ENCODE measurements at places on chromosomes 3 and 15.

GRCh38 chr3:172751175-172751704, 714 bp downstream of the ECT2 start:
- DNase-seq = peak; percentile 12

- no peak for DNase-seq
Measured at GRCh38 chr15:74420193-74420905, 13.4 kb downstream of the SEMA7A start.

DNA sequence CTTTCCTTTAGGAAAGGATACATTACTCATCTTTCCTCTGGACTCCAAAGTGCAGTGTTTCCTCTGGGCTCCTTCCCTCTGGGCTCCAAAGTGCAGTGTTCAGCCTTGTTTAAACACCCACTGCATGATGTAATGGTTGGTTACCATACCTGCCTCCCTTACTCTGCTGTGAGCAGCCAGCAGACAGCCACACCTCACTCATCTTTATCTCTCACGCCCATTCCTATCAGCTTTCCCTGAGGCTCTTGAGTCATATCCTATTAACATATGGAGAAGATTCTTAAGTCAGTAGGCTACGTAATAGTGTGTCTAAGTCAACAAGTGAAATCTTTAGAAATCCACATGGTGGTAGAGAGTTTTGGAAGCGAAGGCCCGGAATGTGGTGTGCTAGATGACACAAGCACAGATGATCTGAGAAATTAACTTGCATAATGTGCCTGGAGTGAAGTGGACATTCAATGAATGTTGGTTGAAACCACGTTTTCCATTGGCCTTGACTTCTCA, 97.2 kb upstream of the CTNNB1 start:
- no peak for DNase-seq

DNA sequence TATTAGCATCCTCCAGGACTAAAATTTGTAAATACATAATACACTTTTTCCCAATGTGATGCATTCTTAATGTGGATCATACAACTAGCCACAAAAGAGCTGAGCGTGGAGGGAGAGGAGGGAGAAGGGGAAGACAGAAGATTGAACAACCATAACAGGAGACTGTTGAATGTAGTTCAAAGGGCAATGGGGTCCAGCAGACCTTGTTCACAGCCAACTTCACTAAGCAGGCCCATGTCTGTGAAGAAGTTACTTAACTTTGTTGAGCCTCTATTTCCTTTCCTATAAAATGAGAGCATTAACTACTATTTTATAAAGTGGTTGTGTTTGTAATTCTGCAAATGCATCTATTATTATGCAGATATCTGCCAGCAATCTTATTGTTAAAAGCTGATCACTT, 13.3 kb downstream of the NCEH1 start:
- DNase-seq = no peak

DNA sequence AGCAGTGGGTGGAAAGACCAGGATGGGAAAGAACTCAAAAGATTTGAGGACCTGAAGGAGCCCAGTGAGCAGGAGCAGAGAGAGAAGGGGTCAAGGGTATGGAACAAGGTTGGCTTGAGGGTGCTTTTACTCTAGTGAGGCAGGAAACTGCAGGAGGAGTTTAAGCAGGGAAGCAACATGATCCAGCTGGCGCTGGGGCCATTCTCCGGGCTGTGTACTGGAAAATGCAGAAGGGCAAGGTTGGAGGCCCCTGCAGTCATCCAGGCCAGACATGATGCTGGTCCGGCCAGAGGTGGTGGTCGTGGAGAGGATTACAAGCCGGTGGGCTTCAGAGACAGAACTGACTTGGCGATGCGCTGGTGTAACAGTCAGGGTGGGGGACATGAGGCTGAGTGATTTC, 81.8 kb downstream of the LSM3 start:
- DNase-seq = no peak

- DNase-seq = no peak
Measured at GRCh38 chr3:46934498-46935167, 41.9 kb downstream of the CCDC12 start.

- DNase-seq = no peak
Measured at GRCh38 chr3:98599647-98600411, 6.4 kb upstream of the CPOX start.

DNA sequence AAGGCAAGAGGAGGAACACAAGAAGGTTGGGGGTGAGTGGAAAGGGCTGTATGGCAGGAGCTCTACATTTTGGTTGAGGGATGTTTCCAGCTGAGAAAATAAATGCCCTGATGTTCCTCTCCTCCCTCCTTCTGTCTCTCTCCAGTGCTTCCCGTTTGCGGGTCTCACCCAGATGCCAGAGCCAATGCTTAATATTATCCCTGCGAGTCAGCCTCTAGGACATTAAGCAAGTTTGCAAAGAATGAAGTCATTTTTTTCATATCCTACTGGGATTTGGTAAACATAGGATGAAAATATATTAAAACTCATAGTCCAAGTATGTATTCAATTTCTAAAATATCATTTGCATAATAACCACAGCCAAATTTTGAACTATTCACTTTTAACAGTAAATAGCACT, 295.9 kb downstream of the CADM2 start:
- DNase-seq = no peak

DNA sequence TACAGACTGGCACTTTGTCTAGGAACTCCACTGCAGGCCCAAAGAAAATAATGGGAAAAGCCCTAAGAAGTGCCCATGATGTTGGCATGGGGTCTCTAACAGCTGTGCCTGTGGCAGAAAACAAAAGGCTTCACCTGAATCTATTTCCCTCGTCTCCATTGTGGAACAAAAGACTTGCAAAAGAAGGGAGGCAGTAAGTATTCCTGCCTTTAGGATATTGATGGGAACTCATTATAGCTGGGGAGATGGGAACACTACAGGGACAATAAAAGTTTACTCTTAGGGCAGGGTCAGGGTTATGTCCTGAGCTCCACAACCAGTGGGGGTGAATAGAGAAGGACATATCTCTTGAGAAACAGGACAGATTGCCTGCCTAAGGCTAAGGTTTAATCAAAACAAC, 930.6 kb upstream of the EPHA6 start:
- no peak for DNase-seq

GRCh38 chr3:69370156-69370883, 15.6 kb downstream of the FRMD4B start:
- DNase-seq = no peak

DNA sequence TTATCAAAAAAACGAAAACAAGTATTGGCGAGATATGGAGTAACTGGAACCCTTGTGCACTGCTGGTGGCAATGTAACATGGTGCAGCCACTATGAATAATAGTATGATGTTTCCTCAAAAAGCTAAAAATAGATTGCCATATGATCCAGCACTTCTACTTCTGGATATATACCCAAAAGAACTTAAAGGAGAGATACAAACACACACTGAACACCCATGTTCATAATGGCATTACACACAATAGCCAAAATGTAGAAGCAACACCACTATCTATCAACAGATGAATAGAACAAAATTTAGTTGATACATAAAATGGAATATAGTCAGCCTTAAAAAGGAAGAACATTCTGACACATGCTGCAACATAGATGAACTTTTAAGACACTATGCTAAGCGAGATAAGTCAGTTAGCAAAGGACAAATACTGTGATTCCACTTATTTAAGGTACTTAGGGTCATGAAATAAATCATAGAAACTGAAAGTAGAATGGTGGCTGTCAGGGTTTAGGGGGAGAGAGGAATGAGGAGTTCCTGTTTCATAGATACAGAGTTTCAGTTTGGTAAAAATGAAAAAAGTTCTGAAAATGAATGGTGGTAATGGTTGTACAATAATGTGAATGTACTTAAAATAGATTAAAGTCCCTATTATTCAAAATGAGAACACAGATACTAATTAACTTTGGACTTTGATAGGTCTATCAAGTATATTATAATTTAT, 59.4 kb upstream of the IMPG2 start:
- DNase-seq = peak; percentile 54

DNA sequence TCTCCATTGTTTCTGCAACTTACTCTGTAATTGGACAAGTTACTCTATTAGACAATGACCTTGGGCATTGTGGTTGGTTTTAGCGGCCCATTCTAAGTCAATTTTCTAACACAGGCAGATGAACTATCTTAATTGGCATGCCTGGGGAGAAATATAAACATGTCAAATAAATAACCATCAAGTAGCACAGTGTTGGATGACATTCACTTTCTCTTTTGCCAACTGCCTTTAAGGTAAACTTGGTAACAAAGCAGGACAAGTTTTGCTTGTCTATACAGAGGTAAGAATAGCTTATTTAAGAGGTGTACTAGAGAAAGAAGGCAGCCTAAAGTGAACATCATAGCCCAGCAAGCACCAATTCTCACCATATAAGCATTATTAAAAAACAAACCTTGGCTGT, 599.6 kb downstream of the GBE1 start:
- no peak for DNase-seq

- DNase-seq = no peak
Measured at GRCh38 chr3:149590691-149591441, 67.0 kb downstream of the WWTR1 start.

GRCh38 chr3:188573956-188574355, 420.0 kb downstream of the LPP start:
- DNase-seq = no peak

DNA sequence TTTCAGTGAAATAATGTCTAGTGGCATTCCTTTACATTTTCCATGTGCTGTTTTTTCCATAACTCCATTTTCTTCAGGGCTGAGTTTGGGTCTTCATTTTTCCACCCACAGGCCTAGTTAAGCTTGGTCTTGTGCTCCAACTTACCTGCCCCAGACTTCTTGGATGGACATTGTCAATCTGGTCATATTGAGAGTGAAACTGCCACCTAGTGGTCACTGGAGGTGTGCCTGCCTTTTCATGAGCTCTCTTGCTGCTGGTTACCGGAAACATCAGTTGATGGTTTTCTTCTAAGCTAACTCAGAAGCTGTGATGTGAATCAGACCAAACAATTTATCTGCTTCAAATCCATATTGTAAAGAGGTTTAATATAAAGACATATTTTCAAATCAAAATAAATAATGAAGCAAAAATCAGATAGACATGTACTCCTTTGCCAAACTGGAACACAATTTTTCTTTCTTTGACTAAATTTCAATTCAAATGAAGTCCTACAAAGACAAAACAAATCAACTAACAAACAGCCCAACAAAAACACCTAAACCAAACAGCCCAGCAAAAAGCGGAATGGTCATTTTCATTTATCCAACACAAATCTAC, 135.1 kb upstream of the RASGRP1 start:
- DNase-seq = peak; percentile 76

DNA sequence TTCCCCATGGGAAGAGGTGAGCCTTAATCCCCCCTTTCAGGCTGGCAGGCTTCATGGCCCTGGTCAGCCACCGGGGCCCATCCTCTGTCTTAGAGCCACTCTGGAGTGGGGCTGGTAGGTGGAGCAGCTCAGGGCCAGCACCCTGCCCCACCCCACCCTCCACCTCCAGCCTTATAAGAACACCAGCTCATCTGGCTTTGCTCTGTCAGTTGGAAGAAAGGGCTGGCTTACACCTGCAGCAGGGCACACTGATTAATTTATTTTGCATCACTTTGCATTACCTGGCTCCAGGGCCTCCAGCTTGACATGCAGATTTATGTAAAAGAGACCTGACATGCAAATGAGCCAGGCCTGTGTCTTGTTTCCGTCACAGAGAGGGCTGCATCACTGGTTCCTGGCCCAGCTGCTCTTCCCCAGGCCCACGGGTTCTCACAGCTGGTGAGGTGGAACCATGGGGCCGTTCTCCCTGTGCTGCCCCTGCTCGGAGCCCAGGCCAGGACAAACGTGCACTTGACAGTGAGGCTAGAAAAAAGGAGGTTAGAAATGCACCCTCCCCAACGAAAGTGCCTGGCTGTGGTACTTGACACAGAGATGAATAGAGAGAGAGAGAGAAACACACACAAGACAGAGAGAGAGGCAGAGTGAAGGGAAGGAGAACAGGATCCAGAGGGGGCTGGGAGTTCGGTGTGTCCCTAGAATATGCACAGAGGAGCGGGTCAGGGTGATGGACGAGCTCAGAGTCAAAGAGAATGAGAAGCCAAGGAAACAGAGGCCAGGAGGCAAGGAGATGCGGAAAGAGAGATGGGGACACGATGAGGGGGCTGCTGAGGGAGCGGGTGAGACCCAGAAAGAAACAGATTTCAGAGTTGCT, 44.5 kb upstream of the MAGEF1 start:
- DNase-seq = no peak

- no peak for DNase-seq
Measured at GRCh38 chr15:75309711-75310110, 26.2 kb upstream of the COMMD4 start.

- peak; percentile 52 for DNase-seq
Measured at GRCh38 chr3:14319654-14320182, 82.7 kb upstream of the SLC6A6 start.

GRCh38 chr3:162555761-162556160, 1059.2 kb downstream of the OTOL1 start:
- DNase-seq = no peak

- DNase-seq = no peak
Measured at GRCh38 chr3:110971010-110971601, 100.5 kb upstream of the NECTIN3 start.

DNA sequence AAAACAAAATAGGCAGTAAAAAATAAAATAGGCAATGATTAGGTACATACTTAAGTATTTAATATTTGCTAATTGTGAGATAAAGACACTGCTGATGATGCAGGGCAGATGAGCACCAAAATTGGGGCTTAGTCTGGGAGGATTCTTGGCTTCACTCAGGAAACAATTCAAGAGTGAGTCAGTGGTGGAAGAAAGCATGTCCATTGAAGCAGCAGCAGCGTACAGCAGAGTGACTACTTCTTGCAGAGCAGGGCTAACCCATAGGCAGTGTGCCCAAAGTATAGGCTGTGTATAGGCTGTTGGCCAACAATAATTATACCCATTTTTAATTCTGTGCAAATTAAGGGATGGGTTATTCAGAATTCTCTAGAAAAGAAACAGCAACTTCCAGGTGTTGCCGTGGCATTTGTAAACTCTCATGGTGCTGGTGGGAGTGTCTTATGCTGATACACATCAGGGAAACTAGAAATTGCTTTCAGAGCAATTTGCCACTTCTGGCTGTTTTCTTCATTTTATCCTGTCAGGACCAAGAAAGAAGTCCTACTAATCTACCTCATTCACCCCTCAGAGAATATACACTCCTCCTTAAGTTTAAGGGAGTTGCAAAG, 317.3 kb upstream of the NAALADL2 start:
- no peak for DNase-seq

DNA sequence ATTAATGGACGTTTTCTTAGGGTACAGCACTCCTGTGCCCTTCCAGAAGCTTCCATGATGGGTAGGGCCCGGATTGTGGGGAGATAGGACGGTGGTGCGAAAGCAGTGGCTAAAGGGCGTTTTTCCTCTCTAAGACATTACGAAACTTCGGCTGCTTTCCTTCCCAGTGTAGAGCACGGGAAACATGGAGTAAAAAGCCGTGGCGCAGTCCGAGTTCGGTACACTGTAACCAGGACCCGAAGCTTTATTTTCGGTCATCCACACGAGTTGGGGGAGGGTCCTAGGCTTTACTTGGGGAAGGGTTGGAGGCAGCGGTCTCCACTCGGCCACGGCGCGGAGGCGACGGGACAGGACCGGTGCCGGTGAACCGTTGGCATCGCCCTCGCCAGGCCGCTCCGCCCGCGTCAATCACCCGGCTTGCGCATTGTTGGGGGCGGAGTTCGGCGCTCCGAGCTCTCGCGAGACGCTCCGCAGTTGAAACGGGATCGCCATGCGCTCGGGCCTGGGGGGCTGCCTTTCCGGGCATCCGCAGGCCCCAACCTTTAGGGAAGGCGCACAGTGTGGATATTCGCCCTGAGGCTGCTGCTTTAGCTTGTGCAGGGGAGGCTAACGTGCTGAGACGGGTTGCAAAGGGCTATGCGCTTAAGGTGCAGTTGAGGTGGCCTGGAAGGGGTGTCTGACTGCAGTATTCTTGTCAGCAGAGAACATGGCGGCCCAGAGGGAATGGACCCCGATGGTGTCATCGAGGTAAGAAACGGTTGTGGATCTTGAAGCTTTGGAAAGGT, 546 bp downstream of the EIF4A2 start:
- peak; percentile 80 for DNase-seq
